ENCODE measurements at places on chromosomes 12 and 14.

GRCh38 chr14:57485635-57486034 lies 8.0 kb downstream of the CCDC198 start:
- DNase-seq: no peak

DNA sequence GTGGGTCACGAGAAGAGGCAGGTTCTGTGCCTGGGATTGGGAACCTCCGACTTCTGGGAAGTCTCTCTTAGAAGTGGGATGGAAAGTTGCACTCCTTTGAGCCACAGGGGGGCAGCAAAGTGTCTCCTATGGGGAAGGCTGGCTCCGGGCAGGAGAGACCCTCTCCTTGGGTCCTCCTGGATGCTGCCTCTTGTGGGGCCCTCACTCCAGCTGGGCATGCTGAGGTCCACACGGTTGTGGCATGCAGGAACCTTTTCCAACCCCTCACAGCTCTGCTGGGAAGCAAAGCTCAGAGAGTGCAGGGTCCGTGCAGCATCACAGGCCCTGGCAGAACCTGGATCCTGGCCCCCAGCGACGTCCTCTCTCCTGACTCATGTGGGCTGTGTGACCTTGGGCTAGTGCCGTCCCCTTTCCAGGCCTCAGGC lies 17.4 kb downstream of the SDSL start:
- no peak for DNase-seq

DNA sequence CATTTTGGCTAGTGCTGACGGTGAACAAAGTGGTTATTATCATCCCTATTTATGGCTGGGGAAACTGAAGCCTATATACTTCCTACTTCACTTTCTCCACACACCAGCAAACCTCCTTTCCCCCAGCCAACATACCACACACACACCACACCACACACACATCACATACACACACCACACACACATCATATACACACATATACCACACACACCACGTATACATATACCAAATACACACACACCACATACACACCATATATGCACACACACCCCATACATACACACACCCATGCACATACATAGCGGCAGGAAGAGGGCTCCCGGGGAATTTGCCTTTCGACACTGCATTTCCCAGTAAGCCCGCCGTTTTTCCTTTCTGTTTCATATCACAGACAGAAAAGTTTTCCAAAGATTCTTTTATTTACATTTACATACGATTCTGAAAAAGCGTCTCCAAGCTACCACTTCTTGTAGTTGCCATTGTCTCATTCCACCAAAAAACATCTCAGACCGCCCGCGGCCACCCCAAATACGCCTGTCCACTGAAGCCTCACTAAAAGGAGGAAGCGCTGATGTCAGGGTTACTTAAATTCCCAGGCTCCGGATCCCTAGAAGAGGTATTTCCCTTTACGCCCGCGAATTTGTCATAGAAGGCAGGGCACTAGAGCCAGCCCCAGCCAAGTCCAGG lies 823 bp upstream of the RAB5B start:
- no peak for DNase-seq

DNA sequence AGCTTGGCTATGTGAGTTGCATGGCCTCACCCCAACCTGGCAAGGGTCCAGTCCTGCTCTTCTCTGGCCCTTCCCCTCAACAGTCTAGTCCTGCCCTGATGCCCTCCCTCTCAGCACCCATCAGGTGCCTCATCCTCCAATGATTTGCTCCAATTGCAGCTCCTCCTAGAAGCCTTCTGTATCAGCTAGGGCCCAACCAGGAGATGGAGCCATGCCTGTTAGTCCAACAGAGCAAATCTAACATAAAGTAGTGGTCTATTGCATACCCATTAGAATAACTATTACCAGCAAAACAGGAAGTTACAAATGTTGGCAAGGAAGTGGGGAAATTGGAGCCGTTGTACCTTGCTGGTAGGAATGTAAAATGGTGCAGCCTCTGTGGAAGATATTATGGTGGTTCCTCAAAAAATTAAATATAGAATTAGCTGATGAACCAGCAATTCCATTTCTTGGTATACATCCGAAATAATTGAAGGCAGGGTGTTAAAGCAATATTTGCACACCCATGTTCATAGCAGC lies 163.5 kb downstream of the VRK1 start:
- no peak for DNase-seq

GRCh38 chr14:58774531-58774930 lies 136.8 kb downstream of the DACT1 start:
- DNase-seq: no peak

DNA sequence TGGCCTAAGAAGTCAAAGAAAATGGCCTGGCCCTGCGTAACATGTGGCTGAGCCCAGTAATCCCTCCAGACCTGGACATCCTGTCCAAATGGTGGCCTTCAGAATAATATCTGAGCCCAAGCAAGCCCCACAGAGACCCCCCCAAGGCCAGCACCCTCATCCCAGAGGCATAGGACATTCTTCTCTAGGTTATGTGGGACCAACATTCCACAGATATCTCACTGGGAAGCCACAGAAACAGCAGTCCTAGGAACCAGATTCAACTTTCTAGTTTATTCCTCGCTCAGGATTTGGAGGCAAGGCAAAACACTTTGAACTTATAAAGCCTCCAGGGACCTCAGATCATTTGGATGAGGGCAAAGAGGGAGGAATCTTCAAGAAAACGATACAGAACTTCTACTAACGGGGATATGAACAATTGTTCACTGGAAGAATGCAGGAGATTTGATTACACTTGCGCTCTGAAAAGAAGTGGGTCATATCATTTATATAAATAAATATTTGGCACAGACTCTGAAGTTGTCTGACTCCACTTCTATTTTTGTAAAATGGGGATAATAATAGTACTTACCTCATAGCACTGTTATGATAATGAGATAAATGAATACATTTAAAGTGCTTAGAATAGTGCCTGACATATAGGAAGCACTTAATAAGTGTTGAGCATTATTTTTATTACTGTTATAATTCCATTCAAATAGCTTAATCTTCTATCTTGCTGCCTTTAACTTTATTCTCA lies 171.5 kb downstream of the NUAK1 start:
- no peak for DNase-seq

DNA sequence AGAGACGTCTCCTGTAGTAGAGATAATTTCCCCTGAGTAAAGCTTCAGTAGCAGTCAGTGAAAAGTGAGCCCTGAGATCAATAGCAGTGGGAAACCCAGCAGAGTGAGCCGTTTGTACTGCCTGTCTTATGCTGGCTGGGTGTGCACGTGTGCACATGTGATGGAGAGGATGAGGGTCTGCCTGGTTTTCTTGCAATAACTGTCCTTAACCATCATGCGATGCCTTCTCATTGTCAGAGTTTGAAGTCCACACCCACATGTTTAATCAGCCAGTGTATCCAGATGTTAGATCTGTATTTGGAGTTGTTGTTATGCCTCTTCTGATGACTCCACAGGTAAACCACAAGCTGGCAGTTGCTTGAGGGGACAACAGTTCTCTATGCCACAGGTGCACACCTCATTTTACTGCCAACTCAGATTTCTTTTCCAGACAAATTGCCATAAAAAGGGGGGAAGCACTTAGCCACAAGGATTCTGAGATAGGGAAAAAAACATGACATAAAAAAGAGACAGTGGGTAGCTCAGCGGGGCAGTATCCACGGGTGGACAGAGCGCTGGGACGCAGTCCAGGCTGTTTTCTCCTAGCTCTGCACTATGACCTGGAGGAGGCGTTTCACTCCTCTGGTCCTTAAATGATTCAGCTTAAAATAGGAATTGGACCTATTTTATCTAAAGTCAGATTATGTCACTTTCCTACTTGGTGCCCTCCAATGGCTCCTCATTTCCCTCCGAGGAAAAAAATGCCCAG lies 192.3 kb downstream of the ANO6 start:
- no peak for DNase-seq

- DNase-seq: no peak
These were observed 147.6 kb downstream of the DPF3 start for GRCh38 chr14:72745991-72746980.

GRCh38 chr14:26808407-26808806 lies 210.6 kb upstream of the NOVA1 start:
- no peak for DNase-seq

DNA sequence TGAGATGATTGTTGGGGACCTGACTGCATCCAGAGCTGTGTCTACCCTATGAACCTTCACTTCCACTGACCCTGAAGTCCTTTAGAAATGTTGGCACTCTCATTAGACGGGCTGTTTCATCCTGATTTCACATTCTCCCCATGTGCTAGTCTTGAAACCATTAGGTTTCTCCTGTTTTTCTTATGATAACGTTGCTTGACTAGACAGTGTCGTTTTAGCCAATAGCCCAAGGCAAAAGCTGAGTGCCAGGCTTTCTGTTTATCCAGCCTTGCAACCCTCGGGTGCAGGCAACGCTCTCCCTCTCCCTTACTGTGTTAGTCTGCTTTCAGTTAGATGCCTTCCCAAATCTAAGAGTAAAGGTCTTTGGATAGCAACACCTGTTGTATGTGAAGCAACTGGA lies 30.1 kb downstream of the DACT1 start:
- no peak for DNase-seq

- DNase-seq: no peak
These were observed 20.9 kb downstream of the PLEKHA5 start for GRCh38 chr12:19150273-19150900.
